ENCODE measurements at places on chromosomes 5 and 9.

GRCh38 chr5:91170266-91170665 lies 212.9 kb downstream of the ARRDC3 start:
- DNase-seq, result no peak

- no peak for DNase-seq
Measured at GRCh38 chr5:5787373-5787772, 364.9 kb downstream of the ICE1 start.

GRCh38 chr9:99419070-99419469 lies 197.0 kb downstream of the SEC61B start:
- DNase-seq, result no peak

DNA sequence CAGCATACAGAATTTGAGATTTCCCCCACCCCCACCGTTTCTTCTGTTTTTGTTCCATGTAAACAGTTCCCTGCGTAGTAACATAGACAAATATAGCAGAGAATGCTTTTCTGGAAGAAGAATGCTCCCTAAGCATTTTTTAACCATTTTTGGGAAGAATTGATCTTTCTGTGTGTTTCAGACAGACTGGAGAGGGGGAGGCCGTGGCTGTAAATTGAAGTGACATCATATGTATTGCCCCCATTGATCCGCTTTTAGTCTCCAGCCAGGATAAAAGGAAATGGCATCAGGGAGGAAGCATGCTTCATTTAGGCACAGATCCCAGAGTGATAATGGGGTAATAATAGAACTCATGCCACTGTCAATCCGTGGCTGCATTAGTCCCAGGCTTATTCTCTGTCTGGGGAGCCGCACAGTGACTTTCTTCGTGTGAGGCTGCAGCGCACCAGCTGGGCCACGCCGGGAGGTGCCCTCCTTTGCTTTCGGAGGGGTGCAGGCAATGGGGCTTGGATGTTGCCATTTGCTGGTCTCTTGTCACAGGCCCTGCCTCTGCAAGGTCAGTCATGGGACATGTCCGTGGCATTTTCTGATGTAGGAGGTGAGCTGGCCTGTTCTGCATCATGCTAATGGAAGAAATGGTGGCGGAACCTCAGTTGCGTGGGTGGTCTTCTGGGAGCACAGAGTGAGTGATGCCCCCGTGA lies 261.5 kb downstream of the FANCC start:
- DNase-seq, result no peak

- no peak for DNase-seq
Measured at GRCh38 chr9:7366121-7366520, 433.5 kb downstream of the DMAC1 start.

DNA sequence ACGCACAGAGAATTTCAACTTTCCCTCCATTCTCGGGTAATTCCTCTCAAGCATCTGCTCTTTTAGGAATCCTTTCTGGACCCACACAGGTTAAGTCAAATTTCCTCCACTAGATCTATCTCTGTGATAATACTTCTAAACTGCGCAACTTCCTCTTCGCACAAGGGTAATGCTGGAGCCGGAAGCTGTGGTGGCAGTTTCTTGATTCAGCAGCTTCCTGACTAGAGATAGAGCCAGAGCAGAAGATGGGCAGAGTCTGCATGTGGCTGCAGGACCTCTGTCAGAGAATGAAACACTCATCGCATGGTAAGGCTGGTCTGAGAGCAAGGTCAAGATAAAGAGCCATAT lies 11.1 kb upstream of the CDC42SE2 start:
- no peak for DNase-seq

GRCh38 chr9:91208837-91209236 lies 152.9 kb downstream of the AUH start:
- DNase-seq, result no peak

DNA sequence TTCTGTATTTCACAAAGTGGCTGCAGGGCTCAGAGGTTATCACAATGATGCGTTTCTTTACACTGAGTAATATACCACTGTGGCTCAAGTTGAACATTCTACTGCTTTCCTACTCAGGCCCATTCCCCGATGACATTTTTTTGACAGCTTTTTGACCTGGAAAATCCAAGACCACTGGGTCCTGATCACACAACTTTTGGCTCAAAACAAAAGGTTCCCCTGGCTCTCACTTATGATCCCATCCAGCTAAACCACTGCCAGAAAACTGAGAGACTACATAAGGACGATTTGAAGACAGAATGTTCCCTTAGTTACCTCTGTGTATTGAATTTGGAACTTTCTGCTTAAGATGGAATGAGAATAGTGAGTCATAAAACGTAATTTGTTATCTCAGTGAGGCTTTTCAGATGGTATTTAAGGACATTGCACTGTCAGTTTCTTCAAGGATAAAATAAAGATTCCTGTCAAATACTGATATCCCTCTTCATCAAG lies 78.0 kb upstream of the FBXL7 start:
- no peak for DNase-seq

DNA sequence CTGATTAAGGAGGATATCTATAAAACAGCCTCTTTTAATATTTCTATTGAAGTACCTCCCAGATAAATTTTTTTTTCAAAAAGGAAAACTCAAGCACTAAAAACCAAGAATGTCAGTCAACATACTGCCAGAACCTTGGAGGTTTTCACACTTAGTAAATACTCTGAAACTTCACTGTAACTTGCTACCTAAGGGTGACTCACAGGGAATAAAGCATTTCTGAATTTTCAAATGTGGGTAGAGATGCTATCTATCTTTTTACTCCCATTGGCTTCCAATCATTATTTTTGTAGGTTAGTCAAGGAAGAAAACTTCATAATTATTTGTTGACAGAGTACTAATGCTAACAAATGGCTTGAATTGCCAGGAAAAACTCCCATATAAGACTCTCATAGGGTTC lies 46.1 kb downstream of the SLC25A46 start:
- no peak for DNase-seq

DNA sequence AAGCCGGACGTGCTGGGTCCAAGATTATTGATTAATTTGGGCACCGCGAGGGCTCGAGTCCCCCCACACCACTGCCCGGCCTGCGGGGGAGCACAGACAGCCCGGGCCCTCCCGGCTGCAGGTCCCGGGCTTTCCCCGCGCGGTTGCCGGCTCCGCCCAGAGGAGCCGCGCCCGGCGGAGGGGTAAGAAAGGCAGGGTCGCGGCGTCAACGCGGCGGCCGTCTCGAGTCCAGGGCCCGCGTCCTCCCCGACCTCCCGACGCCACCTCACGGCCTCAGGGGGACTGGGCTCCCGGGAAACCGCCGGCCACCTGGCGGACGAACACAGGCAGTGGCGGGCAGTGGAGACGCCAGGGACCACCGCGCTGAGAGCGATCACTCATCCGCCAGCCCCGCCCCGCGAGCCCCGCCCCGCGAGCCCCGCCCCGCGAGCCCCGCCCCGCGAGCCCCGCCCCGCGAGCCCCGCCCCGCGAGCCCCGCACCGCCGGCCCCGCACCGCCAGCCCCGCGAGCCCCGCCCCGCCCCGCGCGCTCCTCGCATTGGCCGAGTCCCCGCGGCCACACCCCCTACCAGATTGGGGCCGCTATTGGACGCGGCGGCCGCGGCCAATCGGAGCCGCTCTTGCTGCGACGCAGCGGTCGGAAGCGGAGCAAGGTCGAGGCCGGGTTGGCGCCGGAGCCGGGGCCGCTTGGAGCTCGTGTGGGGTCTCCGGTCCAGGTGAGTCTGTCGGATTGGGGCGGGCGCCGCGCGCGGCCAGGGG lies at the start of gene MRPL41:
TSS of gene MRPL41 (plus strand) at position 616 of the 758 bp plus-strand sequence. CDS start 203 bp downstream, outside the sequence.
- peak; percentile 94 for DNase-seq

DNA sequence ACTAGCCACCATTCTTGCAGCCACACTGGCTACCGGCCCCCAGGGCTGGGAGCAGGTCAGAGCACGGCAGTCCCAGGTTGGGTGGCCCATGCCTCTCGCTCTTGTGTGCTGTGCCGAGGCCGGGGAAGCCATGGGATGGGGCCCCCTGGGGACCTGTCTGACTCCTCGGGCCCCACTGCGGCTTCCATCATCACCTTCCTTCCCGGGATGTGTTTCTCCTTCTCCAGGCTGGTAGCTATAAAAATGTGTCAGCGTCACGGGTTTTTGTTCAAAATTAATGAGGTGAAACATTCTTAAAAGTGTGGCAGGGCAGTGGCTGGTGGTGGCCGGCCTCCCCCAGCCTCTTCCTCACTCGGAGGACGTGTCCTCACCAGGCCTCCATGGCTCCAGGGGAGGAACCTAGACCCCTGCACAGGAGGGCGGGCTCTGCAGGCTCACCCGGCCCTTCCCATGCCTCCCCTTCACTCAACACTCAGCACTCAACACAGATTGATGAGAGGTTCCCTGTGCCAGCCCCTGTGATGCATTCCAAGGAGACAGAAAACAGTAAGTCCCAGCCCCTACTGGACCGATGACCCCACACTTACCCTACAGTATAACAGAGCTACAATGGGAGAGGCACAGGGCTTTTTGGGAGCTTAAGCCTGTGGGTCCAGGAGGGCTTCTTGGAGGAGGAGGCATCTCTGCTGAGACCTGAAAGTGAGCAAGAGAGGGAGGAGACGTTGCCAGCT lies 43.2 kb downstream of the PTGES start:
- no peak for DNase-seq

DNA sequence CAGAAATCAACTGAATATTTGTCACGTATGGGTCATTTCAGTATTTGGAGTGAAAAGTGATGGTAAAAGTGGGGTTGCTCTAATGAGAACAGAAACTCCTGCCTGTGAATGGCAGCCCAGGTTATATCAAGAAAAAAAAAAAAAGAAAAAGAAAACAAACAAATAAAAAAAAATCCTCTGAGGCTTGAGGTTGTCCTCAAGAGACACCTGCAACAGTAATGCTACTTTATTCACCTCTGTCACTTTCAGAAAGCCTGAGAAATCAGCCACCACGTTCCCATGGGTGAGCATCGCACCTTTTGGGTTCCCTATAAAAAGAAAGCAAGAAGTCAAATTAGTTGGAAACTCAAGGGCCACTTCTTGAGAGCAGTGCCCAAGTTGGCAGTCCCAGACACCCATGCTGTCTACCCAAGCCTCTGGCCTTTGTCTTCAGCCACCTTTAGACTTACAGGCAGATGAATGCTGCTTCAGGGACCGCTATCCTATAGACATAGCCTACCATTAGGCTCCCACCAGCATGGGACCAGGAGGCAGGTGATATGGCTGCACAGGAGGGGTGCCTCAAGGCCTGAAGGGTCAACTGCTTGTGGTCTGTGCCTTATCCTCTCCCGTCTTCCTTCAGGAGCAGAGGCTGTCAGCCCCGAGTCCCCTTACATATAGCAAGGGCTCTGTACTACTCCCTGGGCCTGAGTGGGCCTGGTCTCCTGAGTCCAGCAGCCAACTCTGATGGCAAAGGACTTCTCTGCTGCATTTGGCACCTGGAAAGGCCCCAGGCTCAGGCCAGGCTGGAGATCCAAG lies 31.1 kb upstream of the MEIKIN start:
- no peak for DNase-seq

DNA sequence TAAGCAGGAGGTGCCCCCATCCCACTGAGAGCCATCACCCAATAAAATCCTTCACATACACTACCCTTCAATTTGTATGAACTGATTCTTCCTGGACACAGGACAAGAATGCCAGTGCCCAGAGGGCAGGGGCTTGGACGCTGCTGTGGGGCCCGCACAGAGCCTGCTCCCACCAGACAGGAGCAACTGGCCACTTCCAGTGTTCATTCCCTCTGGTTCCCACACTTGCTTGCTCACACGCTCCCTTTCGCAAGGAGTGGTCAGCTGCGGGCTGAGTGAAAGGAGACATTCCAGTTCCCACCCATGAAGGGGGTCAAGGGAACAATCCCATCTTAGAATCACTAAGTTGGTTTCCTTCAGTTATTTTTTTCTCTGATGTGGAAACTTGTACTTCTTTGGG lies 314.5 kb upstream of the ACO1 start:
- DNase-seq, result no peak

GRCh38 chr5:74642543-74642863 lies 2.0 kb upstream of the ENC1 start:
- DNase-seq, result no peak

DNA sequence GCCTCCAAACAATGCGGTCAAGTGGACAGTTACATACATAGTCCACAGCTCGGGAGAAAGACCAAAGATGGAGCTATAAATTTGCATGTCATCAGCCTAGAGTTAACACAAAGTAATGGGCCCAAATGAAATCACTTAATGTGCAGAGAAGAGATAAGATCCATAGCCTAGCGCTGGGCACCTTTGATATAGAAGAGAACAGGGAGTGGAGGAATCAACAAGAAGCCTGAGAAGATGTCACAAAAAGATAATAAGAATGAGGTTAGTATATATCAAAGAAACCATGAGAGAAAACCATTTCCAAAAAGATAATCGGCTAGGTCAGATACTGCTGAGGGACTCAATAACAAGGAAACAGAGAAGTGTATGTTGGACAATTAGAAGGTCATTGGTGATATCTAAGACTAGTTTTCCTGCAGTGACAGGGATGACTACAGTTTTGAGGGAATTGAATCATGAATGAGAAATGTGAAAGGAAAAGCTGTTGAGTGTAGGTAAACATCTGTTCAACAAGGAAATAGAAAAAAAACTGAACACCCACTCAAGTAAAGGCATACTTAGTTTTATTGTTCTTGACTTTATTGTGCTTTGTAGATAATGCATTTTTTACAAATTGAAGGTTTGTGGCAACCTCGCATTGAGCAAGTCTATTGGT lies 68.7 kb upstream of the CDH6 start:
- no peak for DNase-seq

DNA sequence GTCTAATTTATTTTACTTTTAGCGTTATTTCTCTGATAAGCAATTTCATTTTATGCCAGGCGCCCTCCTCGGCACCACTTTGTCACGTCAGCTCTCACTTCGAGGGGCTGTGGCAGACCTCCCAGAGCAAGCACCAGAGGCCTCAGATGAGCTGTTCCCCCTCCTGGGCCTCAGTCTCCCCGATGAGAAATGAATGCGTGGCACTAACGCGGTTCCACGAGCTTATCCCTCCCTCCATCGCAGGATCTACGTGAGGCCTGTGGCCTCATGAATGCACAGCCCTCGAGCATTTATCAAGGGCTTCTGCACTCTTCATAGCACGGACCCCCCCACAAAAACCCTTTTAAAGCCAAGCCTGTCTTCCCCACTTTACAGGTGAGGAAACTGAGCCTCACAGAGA lies 205.2 kb downstream of the CDK5RAP2 start:
- DNase-seq, result no peak

DNA sequence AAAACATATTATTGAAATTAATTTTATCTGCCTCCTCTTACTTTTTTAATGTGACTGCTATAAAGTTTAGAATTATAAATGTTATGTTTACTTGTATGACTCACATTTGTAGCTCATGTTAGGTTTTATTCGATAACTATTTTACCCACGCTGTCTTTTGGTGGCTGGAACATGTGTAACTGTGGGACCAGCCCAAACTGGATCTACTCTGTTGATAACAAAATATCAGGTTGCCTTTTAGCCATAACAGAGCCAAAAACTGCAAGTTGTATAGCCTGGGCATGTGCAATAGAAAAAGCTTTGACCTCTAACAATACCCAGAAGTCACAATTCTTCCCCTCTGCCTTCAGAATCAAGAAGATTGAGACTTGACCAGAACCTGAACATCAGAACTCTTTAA lies 356.5 kb downstream of the PRELID2 start:
- no peak for DNase-seq

All from NCI-H1930 (cell line).